Cardiac muscle cell (in vitro differentiated cells and primary cell): ENCODE measurements at places on chromosomes 3 and 15. TPM values are rescaled to one million over a fixed set of nuclear protein-coding genes. Genes with fewer than 3 reads are reported as not detected.

DNA sequence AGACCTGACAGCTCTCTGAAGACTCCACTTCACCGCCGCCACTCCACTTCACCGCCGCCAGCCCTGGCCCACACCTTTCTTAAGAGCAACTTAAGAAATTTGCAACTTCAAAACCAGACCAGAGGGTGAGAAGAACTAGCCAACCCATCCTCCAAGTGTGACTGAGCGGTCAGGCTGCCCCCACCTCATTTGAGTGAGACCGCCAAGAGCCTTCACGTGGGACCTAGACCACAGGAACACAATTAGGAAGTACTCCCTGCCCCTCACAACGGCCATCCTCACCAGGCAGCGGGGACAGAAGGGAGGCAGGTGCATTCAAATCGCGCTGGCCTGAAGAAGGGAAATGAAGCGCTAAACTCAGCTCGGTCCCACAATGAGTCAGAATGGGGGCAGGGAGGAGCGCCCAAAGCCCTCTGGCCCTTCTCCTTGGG lies 156.8 kb upstream of the BCL6 start:
- no peak for DNase-seq
- no peak overlapping the region for H3K4me3 ChIP-seq
- H3K27ac ChIP-seq: no peak overlapping the region

GRCh38 chr3:39000008-39000450 lies 51.7 kb downstream of the SCN11A start:
- H3K27me3 ChIP-seq: no peaks in the 10 kb centered on the region
- H3K4me1 ChIP-seq: no peaks in the 10 kb centered on the region
- DNase-seq: peak; percentile 71
- no peak overlapping the region for H3K4me3 ChIP-seq

DNA sequence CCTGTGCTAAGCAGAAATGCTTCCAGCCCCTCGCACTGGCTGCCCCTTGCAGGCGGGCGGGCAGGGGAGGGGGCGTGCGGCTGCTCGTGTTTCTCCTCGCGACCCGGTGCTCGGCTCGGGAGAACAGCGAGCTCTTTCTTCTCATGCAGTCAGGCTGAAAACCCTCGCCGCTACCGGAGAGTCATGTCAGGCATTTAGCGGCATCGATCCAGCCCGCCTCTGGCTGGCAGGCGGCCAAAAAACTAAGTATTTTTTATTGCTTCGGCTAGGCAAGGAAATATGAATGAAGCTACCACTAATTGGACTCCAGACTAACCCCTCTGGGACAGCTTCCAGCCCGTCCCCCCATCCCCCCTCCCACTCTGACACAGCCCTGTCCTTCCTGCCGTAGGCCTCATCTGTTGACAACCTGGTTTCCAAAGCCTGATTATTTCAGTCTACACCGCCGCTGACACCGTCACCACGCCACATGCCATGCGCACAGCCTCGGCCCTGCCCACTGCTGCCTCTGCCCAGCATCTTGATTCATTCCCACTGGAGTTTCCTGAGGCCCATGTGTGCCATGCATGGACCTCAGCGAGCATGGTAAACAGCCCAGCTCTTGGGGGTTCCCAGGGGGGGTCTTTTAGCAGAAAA lies 35.3 kb downstream of the TLE3 start:
- no peak overlapping the region for H3K4me3 ChIP-seq
- peaks cover 15% of the 10 kb centered on the region for H3K36me3 ChIP-seq
- H3K27me3 ChIP-seq: no peaks in the 10 kb centered on the region
- H3K27ac ChIP-seq: no peak overlapping the region

DNA sequence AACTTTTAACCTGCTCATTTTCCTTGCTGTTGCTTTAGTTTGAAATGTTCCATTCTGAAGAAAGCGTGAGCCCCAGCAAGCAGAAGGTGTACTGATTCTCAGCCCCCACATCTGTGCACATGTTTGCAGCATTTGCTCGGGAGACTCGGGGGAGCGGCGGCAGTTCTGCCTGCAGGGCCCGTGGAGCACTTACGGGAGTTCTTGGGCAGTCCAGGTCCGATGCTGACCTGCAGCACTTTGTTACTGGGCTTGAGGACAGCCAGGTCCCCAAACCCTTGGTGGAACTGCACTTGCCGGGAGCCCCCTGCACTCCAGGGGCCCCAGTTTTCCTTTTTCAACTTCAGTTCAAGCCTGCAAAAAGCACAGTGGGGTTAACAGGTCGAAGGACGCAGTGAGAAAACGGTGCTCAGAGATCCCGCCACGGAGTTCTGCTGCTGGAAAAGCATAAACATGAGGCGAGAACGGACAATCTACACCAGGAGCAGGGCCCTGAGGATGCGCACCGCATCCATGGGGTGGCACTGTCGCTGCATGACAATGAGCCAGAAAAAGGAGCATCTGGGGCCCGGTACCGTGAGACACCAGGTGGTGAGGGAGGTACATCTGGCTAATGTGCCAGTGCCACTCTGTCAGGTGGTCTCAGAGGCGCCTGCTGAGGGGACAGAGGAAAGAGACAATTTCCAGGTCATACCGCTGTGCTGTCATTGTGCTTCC lies 45.6 kb upstream of the LDHAL6B start:
- H3K4me1 ChIP-seq: no peaks in the 10 kb centered on the region
- H3K27me3 ChIP-seq: no peaks in the 10 kb centered on the region
- H3K27ac ChIP-seq: no peak overlapping the region
- no peak overlapping the region for H3K4me3 ChIP-seq

- H3K4me1 ChIP-seq: no peaks in the 10 kb centered on the region
- DNase-seq: no peak
- no peaks in the 10 kb centered on the region for H3K36me3 ChIP-seq
- no peak overlapping the region for H3K27ac ChIP-seq
- no peaks in the 10 kb centered on the region for H3K27me3 ChIP-seq
- H3K4me3 ChIP-seq: no peak overlapping the region
Measured at GRCh38 chr3:110077093-110077492, 739.7 kb upstream of the DPPA4 start.

DNA sequence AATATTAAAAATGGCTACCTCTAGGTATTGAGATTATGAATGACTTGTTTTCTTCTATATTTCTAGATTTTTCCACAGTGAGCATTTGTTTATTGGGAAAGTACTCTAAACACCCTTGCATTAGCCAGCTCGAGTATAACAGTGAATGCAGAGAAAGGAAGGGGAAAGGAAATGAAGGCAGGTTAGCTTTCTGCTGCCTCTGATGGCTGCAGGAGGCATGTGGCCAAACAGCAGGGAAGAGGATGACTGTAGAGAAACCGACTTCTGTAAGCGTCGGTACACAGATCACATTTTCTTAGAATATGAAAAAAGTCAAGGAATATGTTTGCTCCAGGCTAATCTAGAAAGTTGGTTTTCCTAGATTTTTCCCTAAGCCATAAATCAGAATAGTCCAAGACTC lies 19.8 kb downstream of the GNB5 start:
- peak; percentile 21 for DNase-seq
- no peaks in the 10 kb centered on the region for H3K4me1 ChIP-seq
- no peaks in the 10 kb centered on the region for H3K36me3 ChIP-seq
- no peak overlapping the region for H3K4me3 ChIP-seq
- H3K27ac ChIP-seq: no peak overlapping the region

- DNase-seq: no peak
- no peak overlapping the region for H3K4me3 ChIP-seq
- no peaks in the 10 kb centered on the region for H3K36me3 ChIP-seq
- no peaks in the 10 kb centered on the region for H3K4me1 ChIP-seq
- H3K27me3 ChIP-seq: no peaks in the 10 kb centered on the region
Measured at GRCh38 chr3:81953111-81953510, 191.7 kb upstream of the GBE1 start.

DNA sequence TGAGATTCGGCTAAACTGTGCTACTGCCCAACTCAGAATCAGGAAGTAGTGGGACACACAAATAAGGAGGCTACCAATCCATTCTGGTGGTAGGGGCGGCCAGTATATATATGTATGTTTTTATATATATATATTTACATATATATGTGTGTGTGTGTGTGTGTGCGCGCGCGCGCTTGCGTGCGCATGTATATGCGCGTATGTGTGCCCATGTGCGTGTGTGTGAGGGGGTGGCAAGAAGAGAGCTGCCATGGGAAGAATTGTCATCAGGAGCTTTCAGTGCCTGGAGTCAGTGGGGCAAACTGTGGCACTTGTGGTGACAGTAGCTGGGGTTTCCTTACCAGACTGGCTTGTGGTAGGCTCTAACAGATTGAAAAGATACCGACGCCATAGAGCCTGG lies 26.5 kb downstream of the GXYLT2 start:
- H3K36me3 ChIP-seq: peaks cover 3% of the 10 kb centered on the region
- no peak overlapping the region for H3K4me3 ChIP-seq
- no peaks in the 10 kb centered on the region for H3K4me1 ChIP-seq
- H3K27me3 ChIP-seq: no peaks in the 10 kb centered on the region
- DNase-seq: no peak
- H3K27ac ChIP-seq: no peak overlapping the region

DNA sequence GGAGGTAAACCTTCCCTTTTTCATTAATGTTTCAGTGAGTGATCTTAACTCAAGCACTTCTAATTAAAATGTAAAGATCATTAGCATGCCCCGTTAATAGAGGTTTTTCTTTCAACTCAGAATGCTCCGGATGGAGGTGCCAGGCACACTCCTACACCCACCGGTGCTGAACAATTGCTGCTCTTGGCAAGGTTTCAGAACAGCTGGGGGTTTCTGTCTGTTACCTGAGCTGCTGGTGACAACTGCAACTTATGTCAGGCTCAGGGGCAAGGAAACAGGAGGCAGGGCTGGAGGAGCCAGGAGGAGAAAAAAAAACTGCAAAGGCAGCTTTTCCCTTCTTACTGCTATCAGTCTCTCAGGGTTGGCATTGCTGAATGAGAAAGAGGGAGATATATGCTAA lies 250.1 kb downstream of the DIPK2A start:
- no peaks in the 10 kb centered on the region for H3K4me1 ChIP-seq
- no peak for DNase-seq
- no peak overlapping the region for H3K27ac ChIP-seq
- H3K27me3 ChIP-seq: no peaks in the 10 kb centered on the region

DNA sequence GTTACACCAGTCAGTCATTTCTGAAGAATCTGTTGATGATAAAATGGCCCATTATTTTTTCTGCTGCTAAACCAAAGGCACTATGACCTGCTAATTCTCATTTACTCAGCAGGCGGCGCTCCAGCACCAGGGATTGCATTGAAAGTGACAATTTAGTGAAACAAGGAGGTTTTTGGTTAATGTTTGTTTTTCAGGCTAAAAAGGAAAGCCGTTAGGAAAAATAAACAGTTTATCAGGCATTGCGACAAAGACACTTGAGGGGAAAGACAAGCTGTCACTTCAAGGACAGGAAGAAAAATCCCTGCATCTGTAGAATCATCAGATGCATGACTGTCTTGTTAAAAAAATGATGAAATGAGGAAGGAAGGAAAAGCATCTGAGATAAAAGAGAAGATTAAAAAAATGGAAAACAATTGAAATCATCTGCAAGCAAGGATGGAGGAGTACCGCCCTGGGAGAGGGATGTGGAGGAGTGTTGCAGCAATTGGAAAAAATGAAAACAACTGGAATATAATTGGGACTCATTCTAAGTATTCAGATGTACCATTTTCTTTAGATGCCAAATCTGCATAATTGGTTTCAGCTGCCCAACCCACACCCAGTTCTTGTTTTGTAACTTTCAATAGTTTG lies 54.0 kb downstream of the NR1D2 start:
- no peaks in the 10 kb centered on the region for H3K36me3 ChIP-seq
- no peak overlapping the region for H3K27ac ChIP-seq
- peak; percentile 57 for DNase-seq
- peaks cover 9% of the 10 kb centered on the region for H3K4me1 ChIP-seq
- no peak overlapping the region for H3K4me3 ChIP-seq
- no peaks in the 10 kb centered on the region for H3K27me3 ChIP-seq

DNA sequence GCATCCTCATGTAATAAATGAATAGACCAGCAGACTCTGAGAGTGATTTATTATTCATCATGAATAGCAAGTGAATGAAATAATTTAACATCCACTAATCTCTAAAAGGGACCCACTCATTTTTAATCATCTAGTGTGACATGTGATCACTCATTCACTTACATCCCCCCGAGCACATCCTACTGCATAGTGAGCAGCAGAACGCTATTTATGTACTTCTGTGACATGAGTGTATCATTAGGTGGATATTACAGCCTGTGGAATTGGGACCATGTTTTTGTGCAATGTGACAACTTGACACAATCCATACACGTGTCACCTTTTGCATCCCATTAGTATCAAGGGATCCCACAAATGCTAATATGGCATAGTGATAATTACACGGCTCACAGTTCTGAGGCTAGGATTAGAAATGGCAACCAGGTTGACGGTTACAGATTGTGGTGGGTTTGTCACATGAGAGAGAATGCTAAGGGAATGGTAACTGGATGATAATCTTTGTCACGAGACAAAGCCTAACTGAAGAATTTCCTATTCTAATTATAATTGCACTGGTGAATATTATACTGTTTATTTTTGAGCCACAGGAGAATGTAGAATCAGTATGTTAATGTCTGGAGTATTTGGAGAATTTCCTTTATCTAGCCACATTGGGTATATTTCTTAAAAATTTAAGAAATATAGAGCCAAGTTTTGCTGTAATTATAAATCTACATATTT lies 595.2 kb upstream of the TBL1XR1 start:
- no peaks in the 10 kb centered on the region for H3K27me3 ChIP-seq
- H3K4me3 ChIP-seq: no peak overlapping the region
- H3K27ac ChIP-seq: no peak overlapping the region
- DNase-seq: no peak
- H3K4me1 ChIP-seq: peaks cover 4% of the 10 kb centered on the region

GRCh38 chr3:52931889-52932288 lies 34.5 kb upstream of the STIMATE start:
- no peak overlapping the region for H3K4me3 ChIP-seq
- no peaks in the 10 kb centered on the region for H3K4me1 ChIP-seq
- no peaks in the 10 kb centered on the region for H3K27me3 ChIP-seq
- DNase-seq: no peak
- no peaks in the 10 kb centered on the region for H3K36me3 ChIP-seq

GRCh38 chr3:155978324-155978723 lies 107.9 kb downstream of the GMPS start:
- H3K36me3 ChIP-seq: no peaks in the 10 kb centered on the region
- no peaks in the 10 kb centered on the region for H3K4me1 ChIP-seq
- no peaks in the 10 kb centered on the region for H3K27me3 ChIP-seq
- H3K4me3 ChIP-seq: no peak overlapping the region
- DNase-seq: no peak

GRCh38 chr3:55721716-55722484 lies 234.8 kb upstream of the WNT5A start:
- no peak overlapping the region for H3K4me3 ChIP-seq
- H3K36me3 ChIP-seq: no peaks in the 10 kb centered on the region
- no peak overlapping the region for H3K27ac ChIP-seq
- no peaks in the 10 kb centered on the region for H3K27me3 ChIP-seq
- peaks cover 41% of the 10 kb centered on the region for H3K4me1 ChIP-seq
- peak; percentile 57 for DNase-seq

GRCh38 chr3:187942658-187943241 lies 197.5 kb upstream of the BCL6 start:
- H3K27me3 ChIP-seq: no peaks in the 10 kb centered on the region
- H3K36me3 ChIP-seq: no peaks in the 10 kb centered on the region
- DNase-seq: no peak
- H3K4me1 ChIP-seq: peaks cover 8% of the 10 kb centered on the region
- no peak overlapping the region for H3K4me3 ChIP-seq
- no peak overlapping the region for H3K27ac ChIP-seq

PRSS50 gene
- total RNA-seq: 3.2 and 4.1 TPM in 2 replicates

PRR20G gene
- total RNA-seq: not detected in 2 replicates

CADM2 gene
- 0.15 and 1.2 TPM in 2 replicates for total RNA-seq

GRK7 gene
- total RNA-seq: not detected in 2 replicates

TMEM108 gene
- total RNA-seq: 0.49 and 1.6 TPM in 2 replicates

MESP2 gene
- 0.32 and 2.4 TPM in 2 replicates for total RNA-seq

ANKUB1 gene
- not detected in 2 replicates for total RNA-seq

ITIH1 gene
- not detected in 2 replicates for total RNA-seq

RPSA gene
- 1,073 and 1,090 TPM in 2 replicates for total RNA-seq

DVL3 gene
- total RNA-seq: 96.3 and 135 TPM in 2 replicates

HYKK gene
- total RNA-seq: 6.1 and 9.2 TPM in 2 replicates

GPR149 gene
- not detected in 2 replicates for total RNA-seq

CHRFAM7A gene
- total RNA-seq: 2.0 and 18.6 TPM in 2 replicates

GPR87 gene
- not detected in 2 replicates for total RNA-seq
